Right renal pelvis (tissue), 4 donors: ENCODE measurements at places on chromosomes 6 and 20. TPM values are rescaled to one million over a fixed set of nuclear protein-coding genes. Genes with fewer than 3 reads are reported as not detected.

HLA-DRA gene
- polyA plus RNA-seq = 87.9 TPM

DNA sequence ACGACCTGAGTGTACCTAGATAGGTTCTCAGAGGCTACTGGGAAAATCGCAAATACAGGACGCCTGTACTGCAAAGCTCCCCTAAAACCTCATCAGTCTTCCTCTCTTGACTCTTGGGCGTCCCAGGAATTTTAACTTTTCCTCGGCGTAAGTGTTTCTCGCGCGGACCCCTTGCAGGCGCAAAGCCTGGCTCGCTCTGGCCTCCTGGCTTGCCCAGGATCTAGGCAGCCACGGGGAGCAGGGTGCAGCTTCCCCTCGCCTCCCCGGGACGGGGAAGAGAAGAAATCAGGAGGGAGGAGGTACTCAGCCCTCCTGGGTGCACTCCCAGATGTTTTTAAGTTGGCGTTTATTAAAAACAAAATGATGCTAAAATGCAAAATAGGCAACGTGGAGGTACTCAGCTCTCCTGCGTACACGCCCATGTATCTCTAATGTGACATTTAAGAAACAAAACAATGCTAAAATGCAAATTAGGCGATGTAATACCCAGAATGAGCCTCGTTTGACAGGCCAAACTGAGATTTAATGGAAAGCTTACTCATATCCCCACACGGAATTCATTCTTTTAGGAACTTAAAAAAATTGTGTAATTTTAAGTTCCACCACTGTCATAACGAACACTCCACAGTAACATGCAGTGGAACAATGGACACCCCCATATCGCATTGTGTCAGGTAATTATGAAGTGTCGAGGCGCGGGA lies 1.6 kb upstream of the SOBP start:
- DNase-seq = no peak

GNMT gene
- polyA plus RNA-seq = 0.90 TPM

CHD6 gene
- 52.0 TPM for polyA plus RNA-seq

DNA sequence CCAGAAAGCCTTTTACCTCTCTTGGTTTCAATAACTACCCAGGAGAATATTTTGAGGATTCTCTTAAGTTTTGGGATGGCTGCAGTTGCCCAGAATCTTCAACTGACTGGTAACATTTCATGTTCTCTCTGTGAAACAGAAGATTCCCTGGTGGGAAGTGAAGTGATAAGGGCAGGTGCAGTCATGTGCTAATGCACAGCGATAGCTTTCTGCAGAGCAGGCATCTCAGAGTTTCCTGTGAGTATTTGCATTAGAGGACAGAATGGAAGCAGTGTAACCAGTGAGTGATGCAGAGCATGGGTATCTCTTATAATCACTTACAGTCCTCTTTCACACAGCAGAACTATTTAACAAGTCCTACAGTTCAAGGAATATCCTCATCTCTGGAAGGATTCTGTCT lies 76.1 kb downstream of the HCRTR2 start:
- DNase-seq = no peak

MUC22 gene
- not detected for polyA plus RNA-seq

GRCh38 chr20:45017857-45018256 lies 51.5 kb downstream of the STK4 start:
- no peak for DNase-seq

DNA sequence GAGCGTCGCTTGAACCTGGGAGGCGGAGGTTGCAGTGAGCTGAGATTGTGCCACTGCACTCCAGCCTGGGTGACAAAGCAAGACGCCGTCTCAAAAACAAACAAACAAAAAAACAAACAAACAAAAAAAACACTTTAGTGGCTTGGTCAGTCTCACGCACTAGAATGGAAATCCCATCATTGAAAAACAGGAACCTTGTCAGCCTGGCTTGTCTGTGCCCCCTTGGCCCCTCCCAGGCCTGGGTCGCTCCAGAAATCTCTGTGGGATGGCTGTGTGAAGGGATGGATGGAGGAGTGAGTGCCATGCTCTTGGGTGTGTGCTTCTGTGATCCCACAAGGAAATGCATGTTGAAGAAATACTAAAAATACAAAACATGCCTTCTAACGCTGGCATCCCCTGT lies 20.9 kb upstream of the NAA20 start:
- DNase-seq = no peak

GRCh38 chr6:140205795-140206593 lies 831.5 kb upstream of the CITED2 start:
- no peak for DNase-seq

OSTM1 gene
- 33.3 TPM for polyA plus RNA-seq

PAK1IP1 gene
- polyA plus RNA-seq = 24.3 TPM

DNA sequence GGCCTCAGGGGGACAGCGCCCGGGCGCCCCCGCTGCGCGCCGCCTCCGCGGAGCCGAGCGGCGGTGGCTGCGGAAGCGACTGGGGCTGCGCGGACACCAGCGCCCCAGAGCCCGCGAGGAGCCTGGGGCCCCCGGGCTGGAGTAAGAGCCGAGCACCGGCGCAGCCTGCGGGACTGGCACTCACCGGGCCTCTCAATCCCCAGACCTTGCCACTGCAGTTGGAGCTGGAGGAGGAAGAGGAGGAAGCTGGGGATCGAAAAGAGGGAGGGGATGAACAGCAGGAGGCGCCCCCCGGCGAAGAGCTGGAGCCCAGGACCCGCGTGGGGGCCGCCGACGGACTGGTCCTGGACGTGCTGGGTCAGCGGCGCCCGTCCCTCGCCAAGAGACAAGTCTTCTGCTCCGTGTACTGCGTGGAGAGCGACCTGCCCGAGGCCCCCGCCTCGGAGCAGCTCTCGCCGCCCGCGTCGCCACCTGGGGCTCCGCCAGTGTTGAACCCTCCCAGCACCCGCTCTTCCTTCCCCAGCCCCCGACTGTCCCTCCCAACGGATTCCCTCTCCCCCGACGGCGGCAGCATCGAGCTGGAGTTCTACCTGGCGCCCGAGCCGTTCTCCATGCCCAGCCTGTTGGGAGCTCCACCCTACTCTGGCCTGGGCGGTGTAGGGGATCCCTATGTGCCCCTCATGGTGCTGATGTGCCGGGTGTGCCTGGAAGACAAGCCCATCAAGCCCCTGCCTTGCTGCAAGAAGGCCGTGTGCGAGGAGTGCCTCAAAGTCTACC lies 590 bp downstream of the RNF217 start:
- peak; percentile 49 for DNase-seq

GRCh38 chr6:105178110-105178509 lies 1.7 kb downstream of the POPDC3 start:
- no peak for DNase-seq

DNA sequence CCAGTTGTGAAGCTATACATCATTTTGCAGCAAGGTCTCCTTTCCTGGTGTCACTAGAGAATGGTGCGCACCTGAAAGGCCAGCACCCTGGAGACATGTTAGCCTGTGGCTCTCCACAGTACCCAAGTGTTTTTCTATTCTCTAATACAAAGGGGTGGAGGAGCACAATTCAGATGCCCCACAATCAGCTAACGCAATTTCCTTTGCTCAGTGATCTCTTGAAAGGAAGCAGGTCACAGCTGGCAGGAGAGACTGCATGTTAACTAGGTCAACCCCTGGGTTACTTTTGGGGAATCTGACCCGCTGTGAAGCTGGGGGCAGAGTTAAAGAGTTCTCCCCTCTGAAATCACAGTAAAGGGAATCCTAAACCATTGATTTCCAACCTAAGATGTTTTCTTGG lies 92.5 kb downstream of the B3GAT2 start:
- no peak for DNase-seq

DNA sequence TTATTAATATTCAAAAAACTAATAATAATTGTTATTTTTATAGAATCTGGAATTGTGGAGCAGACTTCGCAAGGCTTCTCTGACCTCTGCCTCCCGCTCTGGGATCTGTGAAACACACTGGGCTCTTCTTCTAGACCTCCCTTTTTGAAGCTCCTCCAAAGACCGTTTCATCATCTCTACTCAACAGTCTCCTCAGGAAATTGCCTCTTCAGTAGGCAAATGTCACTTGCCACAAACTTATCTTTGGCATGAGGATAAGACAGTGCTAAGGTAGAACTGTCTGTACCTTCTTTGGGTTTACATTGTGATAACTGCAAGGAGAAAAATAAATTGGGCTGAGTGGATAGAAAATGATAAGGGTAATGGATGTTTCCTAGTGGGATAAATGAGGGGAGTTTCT lies 2.3 kb upstream of the MAS1L start:
- DNase-seq = no peak

DNA sequence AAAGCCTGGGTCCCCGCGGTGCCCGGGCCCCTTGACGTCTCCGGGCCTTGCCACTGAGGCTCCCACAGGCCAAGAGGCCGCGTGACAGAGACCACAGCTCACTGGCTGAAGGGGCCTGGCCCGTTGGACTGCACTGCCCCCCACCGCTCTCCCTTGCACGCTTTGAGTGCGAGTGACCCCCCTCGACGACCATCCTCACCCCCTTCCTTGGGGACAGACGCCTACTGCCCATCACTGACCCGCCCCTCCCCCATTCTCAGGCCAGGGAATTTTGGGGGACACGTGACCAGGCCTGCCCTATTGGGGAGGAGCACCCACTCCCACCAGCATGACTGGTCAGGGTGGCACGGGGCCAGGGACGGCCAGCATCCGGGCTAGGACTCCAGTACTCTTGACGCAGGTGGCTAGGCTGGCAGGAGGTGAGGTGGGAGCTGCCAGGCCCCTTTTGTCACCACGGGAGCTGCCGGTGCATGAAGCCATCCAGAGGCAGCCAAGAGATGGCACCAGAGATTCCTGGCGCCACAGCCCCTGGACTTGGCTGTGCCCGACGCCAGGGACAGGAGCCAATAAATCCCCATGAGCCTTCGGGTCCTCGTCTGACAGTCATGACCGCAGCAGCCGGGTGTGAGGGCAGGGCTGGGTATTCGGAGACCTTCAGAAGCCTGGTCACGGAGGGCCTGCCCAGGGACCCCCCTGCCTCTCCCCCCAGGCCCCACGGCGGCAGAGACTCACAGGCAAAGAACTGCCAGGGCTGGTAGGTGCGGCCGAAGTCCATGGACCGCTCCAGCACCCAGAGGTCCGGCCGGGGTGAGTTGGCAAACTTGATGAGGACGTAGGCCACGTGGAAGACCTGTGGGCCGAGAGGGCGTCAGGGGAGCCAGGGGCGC lies 14.5 kb downstream of the LAMA5 start:
- no peak for DNase-seq

GRCh38 chr20:17854307-17854903 lies 114.2 kb downstream of the SNX5 start:
- no peak for DNase-seq

MAN1A1 gene
- polyA plus RNA-seq = 102 TPM

GRCh38 chr6:110999634-111000270 lies 17.9 kb downstream of the RPF2 start:
- no peak for DNase-seq

DNA sequence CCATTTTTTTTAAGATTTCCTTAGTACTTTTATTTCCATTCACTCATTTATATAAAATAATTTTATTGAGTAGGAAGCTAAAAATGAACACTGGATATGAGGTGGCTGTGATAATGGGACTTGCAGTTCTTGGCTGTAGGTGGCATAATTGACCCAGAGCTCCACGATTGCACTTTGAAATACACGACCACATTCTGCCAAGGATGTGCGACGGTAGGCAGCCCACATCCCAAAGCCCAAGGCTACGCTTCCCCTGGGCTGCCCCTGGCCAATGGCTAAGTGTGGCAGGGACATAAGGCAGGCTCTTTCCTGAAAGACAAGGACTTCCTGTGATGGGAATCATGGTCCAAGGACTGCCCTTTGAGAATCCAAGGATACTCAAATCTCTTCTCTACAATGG lies 43.7 kb upstream of the ADTRP start:
- no peak for DNase-seq

SEMG1 gene
- not detected for polyA plus RNA-seq

FABP7 gene
- polyA plus RNA-seq = 0.21 TPM

- DNase-seq = no peak
These were observed 73.6 kb upstream of the TRAF3IP2 start for GRCh38 chr6:111679126-111679858.

- DNase-seq = no peak
These were observed 201.8 kb downstream of the DHX35 start for GRCh38 chr20:39163993-39164392.

RARS2 gene
- 62.3 TPM for polyA plus RNA-seq

GGTLC1 gene
- not detected for polyA plus RNA-seq

- no peak for DNase-seq
These were observed 72.3 kb downstream of the LINC00237 start for GRCh38 chr20:21033817-21034216.

- no peak for DNase-seq
These were observed 19.5 kb downstream of the SPATS1 start for GRCh38 chr6:44361947-44362346.

DNA sequence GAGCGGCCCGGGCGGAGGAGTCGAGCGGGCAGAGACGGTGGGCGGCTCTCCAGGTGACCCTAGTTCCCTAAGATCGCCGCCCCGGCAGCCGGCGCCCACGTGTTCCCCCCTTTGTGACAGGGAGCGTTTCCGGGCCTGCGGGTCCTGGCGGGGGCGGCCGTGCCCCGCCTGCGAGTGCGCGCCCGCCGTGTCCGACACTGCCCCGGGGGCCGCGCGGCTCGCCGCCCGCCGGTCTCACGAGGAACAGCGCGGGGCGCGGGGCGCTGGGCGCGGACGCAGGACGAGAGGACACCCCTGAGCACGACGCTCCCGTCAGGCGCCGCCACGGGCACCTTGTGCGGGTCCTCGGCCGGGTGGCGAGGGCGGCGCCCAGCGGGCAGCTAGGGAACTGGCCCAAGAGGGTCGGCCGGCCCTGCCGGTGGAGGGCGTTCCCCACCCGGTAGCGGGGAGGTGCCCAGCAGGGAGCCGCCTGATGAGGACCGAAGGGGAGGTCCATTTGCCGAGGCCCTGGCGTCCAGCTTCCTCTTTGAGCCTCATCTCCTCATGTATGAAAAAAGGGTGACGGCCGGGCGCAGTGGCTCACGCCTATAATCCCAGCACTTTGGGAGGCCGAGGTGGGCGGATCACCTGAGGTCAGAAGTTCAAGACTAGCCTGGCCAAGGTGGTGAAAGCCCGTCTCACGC lies at the start of gene VARS1:
TSS of gene VARS1 (minus strand) at position 137 of the 683 bp plus-strand sequence. CDS start 535 bp downstream, outside the sequence.
- no peak for DNase-seq

DNA sequence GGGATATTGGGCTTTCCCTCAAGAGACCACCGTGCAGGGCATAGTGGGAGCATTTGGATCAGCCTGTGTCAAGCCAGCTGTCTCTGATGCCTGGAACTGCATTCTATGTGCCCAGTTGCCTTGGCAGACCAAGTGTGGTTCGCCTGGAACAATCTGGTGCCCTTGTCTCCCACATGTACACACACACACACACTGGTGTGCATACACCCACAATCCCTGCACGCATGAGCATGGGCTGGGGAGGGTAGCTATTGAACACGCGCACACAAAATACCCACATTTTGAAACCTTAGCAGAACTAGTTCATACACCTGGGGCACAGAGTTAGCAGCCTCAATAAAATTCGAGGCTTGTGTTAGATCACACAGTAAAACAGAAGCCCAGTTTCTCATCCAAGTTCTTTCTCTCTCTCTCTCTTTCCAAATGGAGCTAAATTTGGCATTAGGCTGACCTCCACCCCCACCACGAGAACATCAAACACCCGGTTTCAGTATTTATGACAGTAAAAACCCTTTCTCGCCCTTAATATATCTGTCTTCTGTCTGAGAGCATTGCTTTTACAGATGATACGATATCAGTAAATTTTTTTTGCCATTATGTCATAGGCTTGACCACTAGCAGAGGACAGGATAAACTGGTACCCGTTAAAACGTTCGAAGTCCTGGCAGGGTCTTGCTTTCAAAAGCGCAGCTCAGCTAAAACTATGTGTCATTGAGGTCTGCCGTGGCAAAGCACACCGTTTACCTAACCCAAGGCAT lies 18.2 kb upstream of the NFATC2 start:
- DNase-seq = no peak

TRIM40 gene
- polyA plus RNA-seq = not detected
